ENCODE measurements at places on chromosomes 16 and 17. TPM values are rescaled to one million over a fixed set of nuclear protein-coding genes. Genes with fewer than 3 reads are reported as not detected.

DNA sequence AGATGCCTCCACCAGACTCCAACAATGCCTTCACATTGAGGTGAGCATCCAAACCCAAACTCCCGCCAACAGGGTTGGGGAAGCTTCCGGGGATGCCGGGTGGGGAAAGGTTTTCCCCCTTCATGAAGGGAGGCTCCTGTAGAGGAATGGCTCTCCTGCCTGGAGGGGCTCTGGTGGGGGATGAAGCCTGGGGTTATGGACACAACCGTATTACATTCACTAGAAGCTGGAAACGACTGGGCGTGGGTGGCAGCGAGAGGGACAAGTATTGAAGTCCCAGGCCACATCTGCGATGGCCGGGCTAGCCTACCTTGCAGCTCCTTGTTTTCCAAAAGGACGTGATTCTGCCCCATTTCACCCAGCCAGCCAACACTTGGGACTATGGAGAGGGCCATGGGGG, 321.1 kb downstream of the C16orf95 start:
- H3K4me1 ChIP-seq = no peaks in the 10 kb centered on the region
- H3K27ac ChIP-seq = no peak overlapping the region
- no peak overlapping the region for H3K4me3 ChIP-seq
- H3K36me3 ChIP-seq = no peaks in the 10 kb centered on the region
- no peak for DNase-seq
- H3K27me3 ChIP-seq = no peaks in the 10 kb centered on the region

DNA sequence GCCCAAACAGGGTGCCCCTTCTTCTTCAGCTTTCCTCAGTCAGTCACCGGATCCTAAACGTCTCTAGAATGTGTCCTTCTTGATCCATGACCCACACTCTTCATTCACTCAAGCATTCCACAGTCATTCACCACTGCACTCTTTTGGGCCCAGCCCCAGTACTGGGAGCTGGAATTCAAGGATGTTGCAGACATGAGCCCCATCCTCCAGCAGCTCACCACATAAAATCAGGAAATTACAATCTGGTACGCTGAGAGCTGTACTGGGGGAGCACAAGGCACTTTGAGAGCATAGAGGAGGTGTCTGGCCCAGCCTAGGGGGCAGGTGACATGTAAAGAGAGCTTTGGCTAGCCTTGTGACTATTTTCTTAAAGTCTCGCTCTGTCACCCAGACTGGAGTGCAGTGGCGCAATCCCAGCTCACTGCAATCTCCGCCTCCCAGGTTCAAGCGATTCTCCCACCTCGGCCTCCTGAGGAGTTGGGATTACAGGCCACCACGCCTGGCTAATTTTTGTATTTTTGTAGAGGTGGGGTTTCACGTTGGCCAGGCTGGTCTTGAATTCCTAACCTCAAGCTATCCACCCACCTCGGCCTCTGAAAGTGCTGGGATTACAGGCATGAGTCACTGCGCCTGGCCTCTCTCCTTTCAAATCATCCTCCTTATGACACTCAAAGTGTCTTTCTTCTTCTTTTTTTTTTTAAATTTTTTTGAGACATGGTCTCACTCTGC, 18.7 kb downstream of the CES4A start:
- H3K27ac ChIP-seq = no peak overlapping the region
- DNase-seq = no peak
- H3K4me1 ChIP-seq = no peaks in the 10 kb centered on the region
- H3K36me3 ChIP-seq = no peaks in the 10 kb centered on the region
- no peak overlapping the region for H3K4me3 ChIP-seq

DNA sequence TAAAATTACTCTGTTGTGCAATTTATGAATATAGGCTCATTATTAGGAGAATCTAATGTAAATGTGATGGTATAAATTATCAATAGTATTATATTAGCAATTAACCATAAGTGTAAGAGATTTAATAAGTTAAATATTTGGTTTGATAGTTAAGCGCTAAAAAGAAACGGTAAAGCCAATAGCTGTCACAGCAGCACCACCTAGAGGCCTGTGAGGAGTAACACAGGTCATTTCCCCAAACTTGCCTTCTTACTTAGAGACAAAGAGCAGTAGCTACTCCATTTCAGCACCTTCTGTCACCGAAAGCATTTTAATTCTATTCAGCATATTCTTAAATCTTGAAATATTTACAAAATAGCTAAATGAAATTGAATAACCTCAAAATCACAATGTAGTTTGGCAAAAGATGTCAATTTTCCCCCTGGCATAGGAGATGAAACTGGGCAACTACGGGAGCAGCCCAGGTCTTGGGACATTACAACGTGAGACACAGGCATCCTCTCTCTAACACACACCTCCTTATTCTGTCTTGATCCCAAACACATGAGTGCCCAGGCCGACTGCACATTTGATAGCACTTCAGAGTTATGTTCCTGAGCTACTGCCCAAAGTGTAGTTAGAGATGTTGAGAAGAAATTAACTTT, 14.3 kb upstream of the DYNLRB2 start:
- no peak overlapping the region for H3K4me3 ChIP-seq
- H3K36me3 ChIP-seq = no peaks in the 10 kb centered on the region

- no peak overlapping the region for H3K4me3 ChIP-seq
- DNase-seq = no peak
- no peak overlapping the region for H3K27ac ChIP-seq
- H3K4me1 ChIP-seq = no peaks in the 10 kb centered on the region
- H3K27me3 ChIP-seq = no peaks in the 10 kb centered on the region
- no peaks in the 10 kb centered on the region for H3K36me3 ChIP-seq
Measured at GRCh38 chr17:71402007-71402406, 718.8 kb upstream of the SOX9 start.

Gene ATP6V0D1
- 208 TPM for total RNA-seq

DNA sequence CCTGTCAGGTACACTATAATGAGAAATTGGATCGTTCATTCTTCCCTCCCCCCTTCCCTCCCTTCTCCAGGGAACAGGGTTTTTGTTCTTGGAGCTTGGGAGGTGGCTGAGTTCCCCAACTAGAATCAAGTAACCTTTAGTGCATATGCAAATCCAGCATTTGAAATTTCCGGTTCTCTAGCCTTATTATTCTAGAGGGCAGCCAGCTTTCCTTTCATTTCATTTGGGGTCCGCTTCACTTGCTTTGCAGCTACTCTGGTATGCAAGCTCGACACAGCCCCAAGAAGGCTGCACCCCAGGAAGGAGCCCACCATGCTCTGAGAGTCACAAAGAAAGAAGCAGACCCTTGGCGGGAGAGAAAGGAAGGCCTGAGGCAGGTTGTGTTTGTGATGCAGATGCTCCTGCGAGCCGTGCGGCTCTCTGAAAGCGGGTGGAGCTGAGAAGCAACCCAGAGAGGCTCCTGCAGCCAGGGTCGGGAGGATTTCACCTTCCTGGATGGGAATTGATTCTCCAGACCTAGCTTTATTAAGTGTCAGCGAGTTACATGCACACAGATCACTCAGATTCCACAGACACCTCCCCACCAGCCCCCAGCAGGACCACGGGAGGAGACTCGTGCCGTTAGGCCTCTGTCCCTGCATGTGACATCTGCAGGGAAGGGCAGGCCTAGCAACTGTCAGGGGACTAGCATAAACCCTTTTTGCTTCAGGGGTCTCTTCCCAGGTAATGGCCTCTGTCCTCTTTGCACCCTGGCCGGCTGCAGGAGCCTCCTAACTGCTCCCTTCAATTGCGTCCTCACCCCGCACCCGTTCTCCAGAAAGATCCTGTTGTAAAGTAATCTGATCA, 34.5 kb downstream of the PMM2 start:
- no peak for DNase-seq
- no peaks in the 10 kb centered on the region for H3K27me3 ChIP-seq
- no peak overlapping the region for H3K4me3 ChIP-seq
- H3K4me1 ChIP-seq = no peaks in the 10 kb centered on the region

Gene SMTNL2
- total RNA-seq = not detected

DNA sequence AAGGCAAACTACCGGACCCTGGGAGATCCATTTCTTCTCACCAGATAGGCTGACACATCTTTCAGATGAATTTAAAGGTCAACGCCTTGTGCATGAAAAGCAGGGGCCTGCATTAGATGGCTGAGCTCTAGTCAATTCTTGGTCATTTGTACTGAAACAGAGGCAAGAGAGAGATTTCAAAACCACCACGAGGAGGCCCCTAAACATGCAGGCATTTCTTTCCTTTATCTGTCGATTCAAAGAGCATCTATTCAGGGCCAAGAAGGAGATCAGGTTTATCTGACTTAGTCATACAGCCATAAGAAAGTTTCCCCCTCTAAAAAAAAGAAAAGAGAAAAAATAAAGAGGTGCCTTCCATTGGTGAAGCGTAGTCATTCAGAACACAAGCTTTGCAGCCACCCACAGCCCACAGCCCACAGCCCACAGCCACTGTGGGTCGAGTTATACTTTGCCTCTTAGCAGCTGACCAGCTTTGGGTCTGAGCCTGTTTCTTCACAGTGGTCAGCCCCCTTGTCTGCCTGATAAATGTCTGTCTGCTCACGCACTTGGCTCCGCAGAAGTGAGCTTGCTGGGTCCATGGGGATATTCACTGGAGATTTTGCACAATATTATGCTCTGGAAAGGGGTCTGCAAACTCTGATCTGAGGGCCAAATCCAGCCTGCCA, 207.5 kb downstream of the CDH13 start:
- DNase-seq = no peak
- H3K4me3 ChIP-seq = no peak overlapping the region
- H3K27ac ChIP-seq = no peak overlapping the region
- H3K36me3 ChIP-seq = no peaks in the 10 kb centered on the region
- H3K27me3 ChIP-seq = no peaks in the 10 kb centered on the region

Gene NUFIP2
- total RNA-seq = 31.9 TPM

DNA sequence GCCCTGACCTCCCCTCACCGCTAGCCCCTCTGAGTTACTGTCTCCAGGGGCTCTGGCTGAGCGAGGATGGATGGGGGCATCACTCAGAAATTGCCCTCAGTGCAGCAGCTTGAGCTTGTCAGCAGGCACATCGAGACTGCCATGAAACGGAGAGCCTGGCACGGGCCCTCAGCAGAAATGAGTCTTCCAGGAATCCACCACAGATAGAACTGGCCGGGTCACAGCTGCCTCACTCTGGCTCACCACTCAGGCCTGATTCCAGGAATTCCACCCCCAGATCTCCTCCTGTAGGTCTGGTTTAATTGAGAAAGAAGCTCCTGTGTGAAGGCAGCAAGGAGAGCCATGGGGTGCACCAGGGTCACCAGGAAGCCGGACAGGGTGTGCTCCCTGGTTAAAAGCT, 85.5 kb downstream of the GSG1L start:
- no peaks in the 10 kb centered on the region for H3K36me3 ChIP-seq
- no peaks in the 10 kb centered on the region for H3K27me3 ChIP-seq
- H3K4me1 ChIP-seq = no peaks in the 10 kb centered on the region
- DNase-seq = no peak

- DNase-seq = no peak
- H3K27ac ChIP-seq = no peak overlapping the region
- no peaks in the 10 kb centered on the region for H3K4me1 ChIP-seq
- no peaks in the 10 kb centered on the region for H3K27me3 ChIP-seq
Measured at GRCh38 chr17:6539871-6540270, 16.5 kb downstream of the PITPNM3 start.

- no peaks in the 10 kb centered on the region for H3K36me3 ChIP-seq
- no peak for DNase-seq
- no peaks in the 10 kb centered on the region for H3K27me3 ChIP-seq
- no peak overlapping the region for H3K27ac ChIP-seq
- H3K4me1 ChIP-seq = peaks cover 18% of the 10 kb centered on the region
- H3K4me3 ChIP-seq = no peak overlapping the region
Measured at GRCh38 chr16:48433850-48434530, 48.8 kb upstream of the SIAH1 start.

- H3K4me3 ChIP-seq = no peak overlapping the region
- H3K27ac ChIP-seq = no peak overlapping the region
Measured at GRCh38 chr17:75135452-75135851, 3.9 kb upstream of the NT5C start.

- H3K4me3 ChIP-seq = no peak overlapping the region
- no peak for DNase-seq
- H3K27me3 ChIP-seq = no peaks in the 10 kb centered on the region
- H3K36me3 ChIP-seq = no peaks in the 10 kb centered on the region
Measured at GRCh38 chr16:68744744-68745280, 7.7 kb downstream of the CDH1 start.

GRCh38 chr17:38724337-38724988, 5.7 kb upstream of the CISD3 start:
- H3K27me3 ChIP-seq = no peaks in the 10 kb centered on the region
- H3K4me3 ChIP-seq = no peak overlapping the region
- peak; percentile 65 for DNase-seq
- peaks cover 39% of the 10 kb centered on the region for H3K4me1 ChIP-seq

Gene ABCC6
- 76.3 TPM for total RNA-seq

DNA sequence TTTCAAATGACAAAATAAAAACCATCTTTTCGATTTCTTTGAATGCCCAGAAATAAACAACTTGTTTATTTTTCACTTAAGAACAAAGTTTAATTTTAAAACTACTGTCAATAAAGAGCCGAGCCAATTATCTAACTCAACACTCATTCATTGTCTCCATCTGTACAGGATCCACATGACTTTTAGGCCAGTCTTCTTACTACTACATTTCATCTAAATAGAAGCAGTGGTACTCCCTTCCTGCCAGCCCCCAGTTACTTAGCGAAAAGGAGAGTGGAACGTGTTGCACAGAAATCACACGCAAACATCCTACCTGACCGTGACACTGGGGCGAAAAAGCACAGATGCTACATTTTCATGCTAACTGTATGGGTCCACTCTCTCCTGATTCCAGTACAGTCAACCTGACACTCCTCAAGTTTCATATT, 1.2 kb downstream of the GNA13 start:
- no peaks in the 10 kb centered on the region for H3K27me3 ChIP-seq

Gene ZG16
- total RNA-seq = 214 TPM

DNA sequence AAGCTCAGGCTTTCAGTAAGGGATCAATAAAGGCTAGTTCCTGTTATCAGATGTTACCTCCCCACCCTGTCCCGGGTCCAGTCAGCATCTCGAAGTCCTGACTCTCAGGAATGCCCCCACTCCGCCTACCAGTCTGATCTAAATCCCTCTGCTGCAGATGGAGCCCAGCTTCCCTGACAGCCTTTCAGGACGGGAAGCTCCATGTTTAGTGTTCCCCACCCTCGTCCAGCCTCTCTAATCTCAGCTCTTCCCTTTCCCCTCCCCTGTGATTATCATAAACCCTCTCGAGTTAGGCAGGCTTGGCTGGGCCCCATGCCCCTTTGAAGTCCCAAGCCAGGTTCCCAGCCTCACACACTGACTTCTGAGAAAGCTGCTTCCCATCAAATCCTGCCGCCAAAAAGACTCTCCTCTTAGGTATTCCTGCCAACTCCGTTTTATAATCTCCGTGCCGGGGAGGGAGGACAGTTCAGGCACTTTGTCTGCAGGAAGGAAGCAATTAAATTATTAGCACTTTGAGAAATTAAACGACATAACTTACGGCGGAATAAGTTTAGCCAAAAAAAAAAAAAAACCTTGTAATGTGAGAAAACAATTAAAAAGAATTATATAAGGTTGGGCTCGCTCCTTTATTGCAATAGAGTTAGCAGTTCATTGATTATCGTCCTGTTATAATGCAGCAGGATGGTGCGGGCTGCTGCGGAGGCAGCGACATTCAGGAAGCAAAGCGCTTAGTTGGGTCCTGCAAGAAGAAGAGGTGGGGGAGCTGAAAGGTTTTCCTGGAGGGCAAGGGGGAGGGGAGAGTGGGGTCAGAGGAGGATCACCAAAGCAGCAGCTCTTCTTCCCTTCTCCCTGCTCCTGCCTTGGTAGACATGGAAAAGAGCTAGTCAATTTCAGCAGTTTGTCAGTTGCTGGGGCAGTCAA, 16.8 kb upstream of the ETV4 start:
- H3K4me3 ChIP-seq = no peak overlapping the region
- H3K27me3 ChIP-seq = no peaks in the 10 kb centered on the region
- H3K4me1 ChIP-seq = no peaks in the 10 kb centered on the region
- H3K27ac ChIP-seq = no peak overlapping the region
- H3K36me3 ChIP-seq = no peaks in the 10 kb centered on the region

Gene KRTAP9-4
- not detected for total RNA-seq
